ENCODE measurements at places on chromosomes 5 and 9.

GRCh38 chr5:131254741-131255140, 9.1 kb upstream of the CDC42SE2 start:
- no peak for DNase-seq

DNA sequence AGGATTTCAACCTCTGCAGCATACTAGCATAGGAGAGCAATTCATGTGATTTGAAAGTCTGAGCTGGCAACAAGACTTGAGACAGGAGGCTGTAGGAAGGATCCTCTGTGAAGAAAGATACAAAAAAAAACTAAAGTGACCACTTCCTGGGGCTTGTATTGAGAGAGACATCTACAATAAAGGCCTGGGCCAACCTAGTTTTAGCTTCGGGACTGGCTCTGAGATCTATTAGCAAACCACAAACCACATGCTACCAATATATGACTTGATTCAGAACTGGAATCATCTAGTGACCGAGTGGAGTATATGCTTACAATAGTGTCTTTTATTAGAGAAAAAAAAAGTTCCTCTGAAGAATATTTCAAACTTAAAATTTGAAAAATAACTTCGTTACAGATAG, 1448.9 kb upstream of the CDH6 start:
- DNase-seq: no peak

DNA sequence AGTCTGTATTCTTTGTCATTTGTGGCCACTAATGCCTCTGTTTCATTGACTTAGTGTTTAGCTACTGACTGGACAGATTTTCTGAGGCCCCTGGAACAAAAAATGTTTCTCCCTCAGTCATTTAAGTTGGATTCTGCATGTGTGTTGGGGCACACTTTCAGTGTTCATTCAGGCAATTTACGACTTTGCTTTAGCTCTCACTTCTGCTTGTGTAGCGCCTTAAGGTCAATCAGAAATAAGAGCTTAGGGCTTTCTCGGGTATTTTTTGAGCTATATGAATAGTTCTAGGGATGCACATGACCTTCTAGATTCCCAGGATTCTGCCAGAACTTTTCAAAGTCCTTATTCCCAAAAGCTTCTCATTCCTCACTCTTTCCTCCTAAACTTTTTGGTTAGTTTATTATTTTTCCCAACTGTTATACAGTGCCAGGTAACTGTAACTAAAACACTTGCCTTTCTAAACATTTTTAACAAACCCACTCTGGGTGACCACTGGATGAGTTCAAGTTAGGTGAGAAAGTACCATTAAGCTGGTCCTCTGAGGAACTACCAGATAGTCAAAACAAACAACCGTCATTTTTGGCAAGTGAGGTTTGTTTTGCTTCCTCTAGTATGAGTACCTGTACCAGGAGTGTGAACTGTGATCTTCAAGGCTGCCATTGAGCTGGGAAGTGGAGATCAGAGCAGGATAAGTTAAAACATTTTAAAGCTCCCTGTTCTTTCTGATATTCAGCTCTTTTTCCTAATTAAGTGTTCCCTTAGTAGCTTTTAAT, 571.3 kb upstream of the TLE4 start:
- no peak for DNase-seq

DNA sequence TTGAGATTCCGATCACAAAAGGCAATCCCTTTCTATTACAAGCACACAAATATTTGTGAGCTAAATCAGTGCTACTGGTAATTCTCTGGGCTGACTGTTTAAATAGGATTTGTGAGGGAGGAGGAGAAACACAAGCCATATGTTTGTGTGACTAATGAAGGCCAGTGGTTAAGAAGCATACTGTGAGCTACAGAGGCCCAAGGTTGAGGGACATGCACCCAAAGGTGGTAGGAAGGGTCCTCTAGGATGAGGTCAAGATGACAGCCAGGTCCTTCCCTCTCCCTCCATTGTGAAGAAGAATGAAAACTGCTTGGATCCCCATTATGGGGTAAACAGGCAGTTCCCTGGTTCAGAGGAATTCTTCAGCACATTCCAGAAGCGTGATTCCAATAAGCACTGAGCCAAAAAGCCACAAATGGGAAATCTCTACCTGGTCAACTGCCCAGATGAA, 83.9 kb downstream of the SPOCK1 start:
- no peak for DNase-seq

- no peak for DNase-seq
Observed at GRCh38 chr9:120446671-120447070, 133.3 kb downstream of the CDK5RAP2 start.

GRCh38 chr5:59496524-59497134, 396.9 kb downstream of the PDE4D start:
- DNase-seq: no peak

DNA sequence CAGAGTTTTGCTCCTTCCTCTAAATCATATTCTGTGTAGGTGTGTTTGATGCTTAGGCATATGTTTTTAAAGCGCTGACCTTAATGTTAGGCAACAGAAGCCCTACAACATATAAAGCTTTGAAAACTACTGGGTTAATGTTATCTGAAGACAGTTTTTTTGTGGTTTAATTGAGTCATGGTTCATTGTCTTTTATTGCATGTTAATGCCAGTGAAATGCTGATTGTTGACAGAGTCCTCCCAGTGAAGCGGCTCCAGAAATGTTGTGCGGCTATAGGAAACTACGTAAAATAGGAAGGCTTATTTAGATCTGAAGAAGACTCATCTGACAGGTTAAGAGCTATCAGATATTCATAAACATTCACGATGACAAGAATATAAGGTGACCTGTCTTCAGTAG, 424.6 kb downstream of the CCDC171 start:
- no peak for DNase-seq

GRCh38 chr5:118440496-118440895, 547.9 kb downstream of the DTWD2 start:
- no peak for DNase-seq

DNA sequence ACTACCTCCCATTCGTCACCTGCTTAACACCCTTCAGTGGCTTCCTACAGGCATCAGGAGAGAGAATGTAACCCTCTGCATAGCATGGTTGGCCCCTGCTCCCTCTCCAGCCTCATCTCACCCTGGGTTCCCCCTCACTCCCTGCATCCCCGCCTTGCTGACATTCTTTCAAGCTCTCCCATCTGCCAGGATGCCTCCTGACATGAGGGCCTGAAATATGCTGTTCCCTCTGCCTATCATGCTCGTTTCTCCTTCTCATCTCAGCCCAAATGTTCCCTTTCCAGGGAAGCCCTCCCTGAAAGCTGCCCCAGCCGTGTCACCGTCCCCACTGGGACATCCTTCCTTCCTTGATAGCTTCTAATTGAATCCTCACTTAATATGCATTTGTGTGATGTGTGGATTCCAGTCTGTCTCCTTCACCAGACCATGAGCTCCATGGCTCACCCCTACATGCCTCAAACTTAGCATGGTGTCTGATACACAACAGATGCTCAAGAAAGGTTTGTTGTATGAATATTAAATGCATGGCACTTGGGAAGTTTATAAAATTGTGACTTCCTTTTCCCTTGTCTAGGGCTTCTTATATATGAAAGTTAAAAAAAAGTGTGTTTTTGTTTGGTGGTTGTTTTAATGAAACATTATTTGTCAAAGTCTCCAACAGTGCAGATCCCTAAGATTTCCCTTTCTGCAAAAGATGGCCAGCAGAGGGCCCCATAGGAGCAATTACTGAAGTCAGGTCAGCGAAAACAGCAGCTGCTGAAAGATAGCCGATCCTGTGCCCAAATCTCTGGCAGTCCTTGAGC, 7.3 kb upstream of the C5orf58 start:
- DNase-seq: peak; percentile 83

GRCh38 chr9:136437839-136438547, 1.7 kb downstream of the INPP5E start:
- DNase-seq: no peak

GRCh38 chr5:150632305-150633160, 7.9 kb upstream of the SYNPO start:
- DNase-seq: no peak

DNA sequence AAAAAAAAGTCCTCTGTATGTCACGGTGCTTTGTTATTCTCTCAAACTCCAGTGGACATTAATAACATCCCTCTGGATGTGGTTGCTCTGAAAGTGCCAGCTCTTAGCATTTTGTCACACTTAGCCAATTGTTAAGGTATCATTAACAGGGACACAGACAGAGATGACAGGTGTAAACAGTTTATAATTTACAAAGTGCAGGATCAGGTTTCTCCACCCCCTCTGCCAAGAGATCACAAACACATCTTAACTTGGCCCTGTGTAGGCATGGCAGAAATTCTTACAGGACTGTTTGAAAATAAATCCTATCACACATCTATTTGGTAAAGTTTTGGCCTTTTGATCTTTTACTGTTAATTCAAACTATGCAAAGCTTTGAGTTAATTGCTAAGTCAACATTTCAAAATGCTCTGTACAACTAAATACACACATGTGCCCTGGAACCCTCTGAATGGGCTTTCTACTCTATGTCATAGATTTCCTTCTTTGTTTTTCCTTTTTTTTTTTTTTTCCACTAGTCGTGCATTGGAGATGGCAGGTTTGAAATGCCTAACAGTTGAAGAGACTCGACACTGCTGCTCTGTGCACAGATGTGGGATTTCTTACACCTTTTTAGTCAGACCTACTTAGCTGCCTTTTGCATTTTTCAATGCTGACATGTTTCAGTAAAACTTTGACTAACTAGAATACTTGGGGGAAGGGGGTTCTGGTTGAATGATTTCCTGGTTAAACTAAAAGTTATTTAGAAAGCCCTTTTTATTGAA, 41.7 kb downstream of the SEMA6A start:
- DNase-seq: no peak

- no peak for DNase-seq
Observed at GRCh38 chr5:44821164-44821563, 12.4 kb downstream of the MRPS30 start.

GRCh38 chr5:62299101-62299500, 6.9 kb upstream of the KIF2A start:
- no peak for DNase-seq

DNA sequence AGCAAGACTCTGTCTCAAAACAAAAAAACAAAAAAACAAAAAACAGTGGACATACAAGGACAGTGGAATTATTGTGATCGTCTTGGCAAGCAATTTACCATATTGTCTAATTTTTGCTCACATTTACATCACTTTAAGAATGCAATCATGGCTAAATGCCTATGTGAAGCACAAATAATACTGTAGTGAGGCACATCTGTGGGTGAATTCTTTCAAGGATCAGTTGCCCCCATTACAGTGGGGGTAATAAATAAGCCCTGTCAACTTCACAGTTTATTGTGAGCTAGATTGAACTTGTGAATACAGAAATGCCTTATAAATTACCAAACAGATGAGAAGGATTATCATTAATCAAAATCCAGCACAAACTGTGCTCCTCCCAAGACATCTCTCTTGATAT, 150.2 kb upstream of the PAPPA start:
- no peak for DNase-seq

GRCh38 chr5:150038547-150038946, 38.0 kb downstream of the HMGXB3 start:
- no peak for DNase-seq

GRCh38 chr9:7129391-7129790, 371.6 kb downstream of the KDM4C start:
- no peak for DNase-seq

DNA sequence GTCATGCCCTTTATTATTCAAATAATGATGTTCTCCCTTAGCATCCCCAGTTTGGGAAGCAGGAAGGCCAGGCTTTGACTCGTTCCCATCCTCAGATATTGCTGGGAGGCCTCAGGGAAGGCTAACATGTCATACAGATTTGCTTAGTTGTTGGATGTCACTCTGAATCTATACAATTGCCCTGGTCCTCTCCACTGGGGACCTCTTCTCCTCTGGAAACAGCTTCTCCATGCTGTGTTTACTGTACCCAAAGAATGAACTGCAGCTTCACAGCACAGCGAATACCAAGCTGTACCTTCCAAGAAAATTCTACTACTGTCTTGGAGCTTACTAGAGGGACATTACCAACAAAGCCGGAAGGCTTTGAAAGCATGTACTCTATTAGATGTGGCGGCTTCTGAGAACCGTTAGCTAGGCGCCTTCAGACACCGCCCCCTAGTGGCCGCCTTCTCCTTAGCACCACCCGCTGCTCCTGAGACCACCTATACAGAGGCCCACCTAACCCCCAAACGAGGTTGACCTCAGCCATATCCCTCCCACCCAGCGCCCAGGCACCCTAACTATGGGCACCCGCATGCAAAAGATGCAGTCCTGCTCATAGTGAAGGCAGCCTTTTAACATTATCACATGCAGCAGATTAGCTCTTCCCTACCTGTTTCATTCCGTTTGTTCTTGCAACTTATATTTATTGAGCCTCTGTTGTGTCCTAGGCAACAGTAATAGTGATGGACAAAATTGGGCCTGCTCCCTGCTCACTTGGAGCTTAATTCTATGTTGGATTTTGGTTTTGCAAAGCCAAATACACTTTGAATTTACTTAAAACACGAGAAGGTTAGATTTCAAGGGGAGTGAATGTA, 34.9 kb upstream of the FOXI1 start:
- peak; percentile 9 for DNase-seq

DNA sequence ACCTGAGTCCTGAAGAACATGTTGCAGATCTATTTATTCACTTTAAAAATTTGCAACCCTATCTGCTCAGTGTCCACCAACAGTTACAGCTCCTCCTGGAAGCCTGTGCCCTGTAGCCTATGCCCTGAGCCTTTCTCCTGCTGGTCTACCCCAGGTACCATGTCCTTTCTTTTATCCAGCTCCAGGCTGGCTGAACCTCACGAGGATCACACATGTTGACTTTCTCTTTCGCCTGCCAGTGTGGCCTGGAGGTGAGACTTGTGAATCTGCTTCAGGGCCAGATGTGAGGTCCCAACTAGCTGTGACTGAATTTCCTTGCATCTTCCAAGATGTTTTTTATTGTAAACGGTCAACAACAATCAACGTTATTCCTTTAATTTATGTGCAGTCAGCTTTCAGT, 70.7 kb downstream of the GDNF start:
- no peak for DNase-seq

- no peak for DNase-seq
Observed at GRCh38 chr5:75550597-75550996, 38.9 kb downstream of the POLK start.

- no peak for DNase-seq
Observed at GRCh38 chr5:61362796-61363368, 30.8 kb downstream of the ZSWIM6 start.

DNA sequence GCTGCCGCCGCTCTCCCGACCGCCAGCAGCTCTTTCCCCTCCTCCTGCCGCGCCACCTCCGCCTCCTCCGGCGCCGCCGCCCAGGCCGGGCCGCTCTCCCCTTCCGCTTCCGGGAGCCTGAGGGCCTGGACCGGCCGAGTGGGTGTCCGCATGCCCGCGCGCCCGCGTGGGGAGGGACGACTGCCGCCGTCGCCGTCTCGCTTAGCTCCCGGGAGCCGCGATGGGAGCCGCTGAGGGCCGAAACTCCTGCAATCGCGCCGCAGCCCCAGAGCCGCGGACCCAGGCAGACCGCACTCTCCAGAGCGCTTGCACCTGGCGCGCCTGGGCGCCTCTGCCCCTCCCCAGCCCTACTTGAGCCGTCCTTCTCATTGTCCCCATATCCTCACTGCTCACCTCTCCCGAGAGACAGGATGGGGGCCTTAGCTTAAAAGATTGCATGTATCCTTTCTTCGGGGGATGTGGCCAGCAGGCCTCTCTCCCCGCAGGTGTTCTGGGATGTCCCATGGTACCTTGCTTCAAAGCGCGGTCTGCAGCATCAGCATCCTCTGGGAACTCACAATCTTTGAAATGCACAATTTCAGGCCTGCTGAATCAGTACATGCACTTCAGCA, at the start of gene ZDHHC21:
Gene ZDHHC21 (minus strand): TSS at position 182 of the 611 bp plus-strand sequence. CDS start 19,092 bp downstream, outside the sequence.
- DNase-seq: peak; percentile 82

- DNase-seq: no peak
Observed at GRCh38 chr5:140245341-140245740, 57.6 kb downstream of the PFDN1 start.

Data from heart right ventricle (tissue), 16 donors.